ENCODE measurements at places on chromosomes 5 and 9.

DNA sequence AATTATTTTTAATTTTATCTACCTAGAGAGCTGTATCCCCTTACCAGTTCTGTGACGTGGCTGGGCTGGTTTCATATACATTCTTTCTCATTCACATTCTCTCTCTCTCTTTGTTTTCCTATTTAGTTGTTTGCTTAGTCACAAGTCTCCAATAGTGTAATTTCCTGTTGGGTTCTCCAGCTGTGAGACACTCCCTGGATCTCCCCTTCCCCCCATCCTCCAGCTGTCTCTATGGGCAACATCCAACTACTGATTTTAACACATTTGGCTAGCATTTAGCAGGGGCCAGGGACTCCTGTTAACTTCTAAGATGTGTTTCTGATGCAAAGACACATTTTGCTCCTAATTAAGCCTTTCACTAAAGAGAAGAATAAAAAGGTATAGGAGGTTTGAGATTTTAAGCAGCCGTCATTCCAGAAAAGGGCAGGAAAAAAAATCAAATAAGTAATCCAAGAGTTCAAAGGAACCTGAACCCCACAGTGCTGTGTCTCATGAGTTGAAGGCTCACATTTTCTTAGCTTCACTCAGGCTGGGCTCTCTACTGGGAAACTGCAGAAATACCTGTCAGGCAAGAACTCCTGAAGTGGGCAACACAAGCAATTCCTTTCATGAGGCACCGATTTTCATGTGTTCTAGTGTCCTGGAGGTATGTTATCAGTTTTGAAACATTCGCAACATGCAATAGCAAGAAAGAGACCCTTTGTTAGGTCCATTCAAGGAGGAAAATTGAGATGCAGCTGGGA lies 198.7 kb upstream of the C9orf72 start:
- DNase-seq: no peak

DNA sequence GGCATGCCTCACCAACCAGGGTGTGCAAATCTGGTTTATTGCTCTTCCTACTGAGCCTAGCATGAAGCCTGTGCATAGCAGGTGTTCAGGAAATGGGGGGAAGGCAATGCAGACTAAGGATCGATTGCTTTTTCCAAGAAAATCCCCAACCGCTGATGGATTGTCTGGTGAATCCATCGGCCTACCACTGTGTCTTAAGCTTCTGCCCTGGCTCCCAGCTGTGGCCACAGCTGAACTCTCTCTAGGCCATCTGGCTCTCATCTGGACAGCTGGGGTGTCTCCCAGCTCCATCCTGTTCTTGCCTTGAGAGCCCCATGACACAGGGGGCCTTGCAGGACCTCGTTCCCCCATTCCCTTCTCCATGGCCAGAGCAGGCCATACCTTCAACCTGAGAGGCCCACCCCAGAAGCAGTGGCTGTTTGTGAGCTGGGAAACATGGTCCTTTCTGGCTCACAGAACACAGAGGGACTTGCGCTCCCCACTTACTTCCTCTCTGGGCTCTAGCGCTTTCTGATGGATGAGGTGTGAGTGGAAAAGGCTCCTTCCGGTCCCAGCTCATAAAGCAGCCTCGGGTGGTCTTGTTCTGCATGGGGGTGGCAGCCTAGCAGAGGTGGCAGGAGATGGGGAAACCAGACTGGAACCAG lies 41.8 kb downstream of the COL27A1 start:
- DNase-seq: no peak

- DNase-seq: no peak
Measured at GRCh38 chr5:6183391-6184390, 194.7 kb downstream of the MED10 start.

GRCh38 chr5:150022158-150022531 lies 21.6 kb downstream of the HMGXB3 start:
- DNase-seq: no peak

DNA sequence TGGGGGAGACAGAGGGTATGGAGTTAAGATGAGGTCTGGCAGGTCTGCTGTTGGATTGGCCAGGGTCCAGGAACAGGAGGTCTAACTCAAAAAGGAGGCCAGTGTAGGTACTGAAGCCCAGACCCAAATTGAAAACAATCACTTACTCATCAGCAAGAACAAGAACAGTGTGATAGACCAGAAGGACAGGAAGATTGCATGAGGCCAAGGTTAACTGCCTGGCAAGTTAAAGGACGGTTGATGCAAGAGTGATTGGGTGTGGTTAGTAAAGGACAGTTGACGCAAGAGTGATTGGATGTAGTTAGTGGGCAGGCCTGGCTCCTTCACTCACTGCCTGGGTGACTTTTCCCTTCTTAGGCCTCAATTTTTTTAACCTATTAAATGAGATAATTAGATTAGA lies 132.6 kb downstream of the PDZD2 start:
- DNase-seq: no peak

GRCh38 chr5:61822584-61822983 lies 483.4 kb upstream of the KIF2A start:
- no peak for DNase-seq

DNA sequence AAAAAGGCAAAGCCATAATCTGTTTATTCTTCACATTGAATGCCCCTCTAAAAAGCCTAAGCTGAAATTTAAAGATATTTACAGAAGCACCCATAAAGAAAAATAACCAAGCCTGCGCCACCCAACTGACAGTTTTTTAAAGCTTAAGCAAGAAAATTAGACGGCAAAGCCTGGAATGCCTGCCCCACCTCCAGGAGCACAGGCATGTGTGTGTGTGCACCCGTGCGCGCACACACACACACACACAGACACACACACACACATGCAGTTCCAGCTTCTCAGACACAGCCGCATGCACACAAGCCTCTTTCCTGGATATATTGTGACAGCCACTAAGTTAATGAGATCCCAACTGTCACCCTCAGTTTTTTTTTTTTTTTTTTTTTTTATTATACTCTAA lies 88.2 kb downstream of the FRMD3 start:
- DNase-seq: no peak

GRCh38 chr5:128163991-128164390 lies 80.4 kb downstream of the SLC12A2 start:
- no peak for DNase-seq

GRCh38 chr9:131731237-131731636 lies 8.6 kb downstream of the RAPGEF1 start:
- DNase-seq: no peak

- no peak for DNase-seq
Measured at GRCh38 chr5:170216257-170216864, 16.4 kb upstream of the C5orf58 start.

DNA sequence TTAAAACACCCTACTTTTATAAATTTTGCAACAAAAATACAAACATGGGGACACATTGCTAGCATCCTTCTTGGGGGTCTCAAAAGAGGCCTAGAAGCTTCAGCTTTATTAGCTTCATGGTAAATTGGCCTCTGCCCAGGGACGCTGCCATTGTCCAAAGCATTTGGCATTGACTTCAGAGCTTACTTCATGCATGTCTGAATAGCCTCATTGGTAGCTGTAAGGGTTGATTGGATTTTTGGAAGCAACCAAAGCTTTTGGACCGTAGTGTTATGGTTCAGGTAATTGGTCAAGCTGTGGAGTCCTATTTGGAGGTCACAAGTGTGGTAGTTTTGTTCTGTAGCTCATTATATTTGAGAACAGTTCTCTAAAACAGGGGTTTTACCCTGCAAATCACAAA lies 411.7 kb upstream of the SLC24A2 start:
- no peak for DNase-seq

- DNase-seq: no peak
Measured at GRCh38 chr9:128720841-128721486, 3.0 kb downstream of the ZDHHC12 start.

GRCh38 chr5:54793468-54794134 lies 191.8 kb downstream of the ESM1 start:
- no peak for DNase-seq

DNA sequence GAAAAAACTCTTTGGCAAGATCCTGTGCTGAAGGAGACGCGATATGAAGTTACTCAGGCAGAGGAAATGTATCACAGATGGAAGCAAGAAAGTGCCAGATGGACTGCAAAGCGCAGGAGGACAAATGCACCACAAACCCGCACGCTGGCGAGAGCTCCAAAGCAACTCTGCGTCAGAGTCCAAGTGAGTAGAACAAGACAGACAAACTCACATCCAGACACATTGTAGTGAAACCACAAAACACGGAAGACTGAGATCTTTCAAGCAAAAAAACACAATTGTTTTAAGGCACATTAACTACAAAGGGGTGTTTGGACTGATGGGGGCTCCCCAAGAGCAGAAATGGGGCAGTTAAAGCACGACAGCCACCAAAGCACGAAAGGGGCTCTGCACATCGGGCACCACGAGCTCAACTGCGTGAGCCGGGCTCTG lies 39.2 kb upstream of the NKD2 start:
- no peak for DNase-seq

DNA sequence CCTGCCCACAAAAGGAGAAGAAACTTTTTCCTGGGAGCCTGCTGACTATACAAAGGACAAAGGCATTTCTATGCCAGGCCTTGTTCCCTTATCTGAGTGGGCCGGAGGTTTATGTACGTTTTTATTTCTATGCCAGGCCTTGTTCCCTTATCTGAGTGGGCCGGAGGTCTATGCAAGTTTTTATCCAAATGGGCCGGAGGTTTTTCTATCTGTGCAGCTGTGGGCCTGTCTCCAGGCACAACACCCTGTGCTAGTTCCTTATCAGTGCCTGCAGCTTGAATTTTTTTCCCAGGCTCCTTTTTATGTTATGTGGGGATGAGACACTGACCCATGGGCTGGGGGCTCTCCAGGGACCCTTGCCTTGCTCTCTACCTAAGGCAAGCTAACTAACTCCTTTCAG lies 5.5 kb downstream of the SLC25A2 start:
- no peak for DNase-seq

GRCh38 chr9:29282121-29282520 lies 1708.8 kb upstream of the C9orf72 start:
- no peak for DNase-seq

GRCh38 chr5:125550274-125550673 lies 803.8 kb upstream of the ZNF608 start:
- no peak for DNase-seq

DNA sequence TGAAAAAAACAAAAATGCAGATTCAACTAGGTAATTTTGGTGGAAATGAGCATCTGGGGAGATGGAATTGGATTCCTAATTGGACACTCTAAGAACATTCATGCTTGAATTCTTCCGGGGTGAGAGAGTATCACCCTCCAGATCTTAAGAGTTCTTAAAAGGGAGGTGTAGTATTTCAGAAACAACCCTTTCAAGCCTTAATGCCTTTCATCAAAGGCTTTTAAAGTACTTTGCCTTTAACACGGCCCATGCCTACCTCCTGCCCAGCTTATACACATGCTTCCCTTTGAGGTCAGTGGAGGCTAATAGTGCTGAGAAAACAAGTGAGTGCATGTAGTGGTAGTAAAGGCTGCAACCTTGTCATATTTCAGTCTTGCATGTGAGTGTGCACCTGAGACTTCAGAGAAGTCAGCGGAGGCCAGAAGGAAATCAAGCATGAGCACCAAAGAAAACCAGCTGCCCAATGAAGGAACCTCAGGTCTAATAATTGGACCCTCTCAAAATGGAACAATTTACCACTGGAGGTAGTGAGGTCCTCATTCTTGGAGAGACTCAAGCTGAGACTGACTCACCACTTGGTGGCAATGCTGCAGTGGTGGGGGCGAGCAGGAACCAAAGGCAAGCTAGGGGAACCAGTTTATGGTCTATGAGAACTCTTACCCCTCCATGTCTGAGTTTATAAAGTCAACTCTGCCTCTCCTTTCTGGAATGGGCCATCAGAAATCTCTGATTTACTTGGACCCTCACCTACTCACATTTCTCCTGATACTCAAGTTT lies 98.4 kb upstream of the GDNF start:
- DNase-seq: no peak

All from omental fat pad (tissue), 4 donors.